ENCODE measurements at places on chromosomes 7 and 10. TPM values are rescaled to one million over a fixed set of nuclear protein-coding genes. Genes with fewer than 3 reads are reported as not detected.

DNA sequence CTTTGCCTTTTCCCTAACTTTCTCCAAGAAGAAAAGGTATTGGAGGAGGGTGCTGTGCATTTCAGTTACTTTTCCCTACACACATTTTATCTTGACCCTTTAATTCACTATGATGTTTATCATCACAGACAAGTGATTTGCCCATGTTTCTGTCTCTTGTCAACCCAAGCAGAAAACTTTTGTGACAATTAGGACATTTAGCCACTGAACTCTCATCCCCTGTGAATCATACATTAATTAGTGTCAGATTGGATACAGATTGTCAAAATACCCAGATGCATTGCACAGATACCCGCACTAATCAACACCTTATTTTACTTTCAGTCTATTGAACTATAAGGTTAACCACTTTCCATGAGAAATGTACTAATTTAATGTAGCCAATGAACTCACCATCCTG, 912.9 kb downstream of the SORCS1 start:
- no peak for DNase-seq

The FFAR4 gene
- polyA plus RNA-seq, result 0.17 TPM

The LAMB1 gene
- polyA plus RNA-seq, result 143 TPM

The CASTOR2 gene
- polyA plus RNA-seq, result 4.6 TPM

- no peak for DNase-seq
Measured at GRCh38 chr10:28047061-28047460, 48.2 kb upstream of the ODAD2 start.

The PRKAR2B gene
- 3.6 TPM for polyA plus RNA-seq

The PALS2 gene
- polyA plus RNA-seq, result 16.2 TPM

- DNase-seq, result no peak
Measured at GRCh38 chr10:125548878-125549277, 134.1 kb downstream of the TEX36 start.

The IKZF1 gene
- polyA plus RNA-seq, result not detected

The EN2 gene
- 0.54 TPM for polyA plus RNA-seq

DNA sequence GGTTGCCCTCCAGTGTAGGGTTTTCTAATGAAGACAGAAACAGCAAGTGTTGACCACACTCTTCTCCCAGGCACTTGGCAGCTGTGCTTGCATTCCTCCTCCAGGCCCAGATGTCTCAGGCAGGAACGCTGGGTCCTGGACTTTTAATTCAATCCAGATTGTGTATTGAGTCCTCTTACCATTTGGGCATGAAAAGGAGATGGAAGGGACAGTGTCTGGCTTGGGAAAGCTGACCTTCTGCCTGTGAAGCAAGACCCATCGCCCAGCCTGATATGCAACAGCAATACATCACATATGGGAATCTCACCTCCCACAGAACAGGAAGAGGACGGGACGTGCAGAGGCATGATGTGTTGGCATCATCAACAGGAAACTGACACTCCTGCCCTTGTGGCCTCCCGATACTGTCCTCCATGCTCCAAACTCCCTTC, 174.4 kb upstream of the LYZL2 start:
- no peak for DNase-seq

The CCDC126 gene
- 6.2 TPM for polyA plus RNA-seq

DNA sequence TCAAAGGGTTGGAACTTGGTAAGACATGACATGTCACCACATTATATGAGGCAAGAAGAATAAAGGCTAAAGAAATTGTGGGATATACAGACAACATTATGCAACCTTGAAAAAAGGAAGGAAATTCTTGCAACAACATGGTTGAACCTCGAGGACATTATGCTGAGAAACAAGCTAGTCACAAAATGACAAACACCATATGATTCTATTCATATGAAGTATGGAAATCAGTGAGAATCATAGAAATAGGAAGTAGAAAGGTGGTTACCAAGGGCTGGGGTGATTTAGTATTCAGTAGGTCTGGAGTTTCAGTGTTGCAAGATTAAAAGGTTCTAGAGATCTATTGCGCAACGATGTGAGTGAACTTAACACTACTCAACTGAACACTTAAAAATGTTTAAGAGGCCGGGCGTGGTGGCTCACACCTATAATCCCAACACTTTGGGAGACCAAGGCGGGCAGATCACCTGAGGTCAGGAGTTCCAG, 126.9 kb upstream of the TBX20 start:
- no peak for DNase-seq

The NUDT13 gene
- 3.5 TPM for polyA plus RNA-seq

The KEL gene
- polyA plus RNA-seq, result not detected

- no peak for DNase-seq
Measured at GRCh38 chr7:81098213-81098612, 179.4 kb upstream of the SEMA3C start.

DNA sequence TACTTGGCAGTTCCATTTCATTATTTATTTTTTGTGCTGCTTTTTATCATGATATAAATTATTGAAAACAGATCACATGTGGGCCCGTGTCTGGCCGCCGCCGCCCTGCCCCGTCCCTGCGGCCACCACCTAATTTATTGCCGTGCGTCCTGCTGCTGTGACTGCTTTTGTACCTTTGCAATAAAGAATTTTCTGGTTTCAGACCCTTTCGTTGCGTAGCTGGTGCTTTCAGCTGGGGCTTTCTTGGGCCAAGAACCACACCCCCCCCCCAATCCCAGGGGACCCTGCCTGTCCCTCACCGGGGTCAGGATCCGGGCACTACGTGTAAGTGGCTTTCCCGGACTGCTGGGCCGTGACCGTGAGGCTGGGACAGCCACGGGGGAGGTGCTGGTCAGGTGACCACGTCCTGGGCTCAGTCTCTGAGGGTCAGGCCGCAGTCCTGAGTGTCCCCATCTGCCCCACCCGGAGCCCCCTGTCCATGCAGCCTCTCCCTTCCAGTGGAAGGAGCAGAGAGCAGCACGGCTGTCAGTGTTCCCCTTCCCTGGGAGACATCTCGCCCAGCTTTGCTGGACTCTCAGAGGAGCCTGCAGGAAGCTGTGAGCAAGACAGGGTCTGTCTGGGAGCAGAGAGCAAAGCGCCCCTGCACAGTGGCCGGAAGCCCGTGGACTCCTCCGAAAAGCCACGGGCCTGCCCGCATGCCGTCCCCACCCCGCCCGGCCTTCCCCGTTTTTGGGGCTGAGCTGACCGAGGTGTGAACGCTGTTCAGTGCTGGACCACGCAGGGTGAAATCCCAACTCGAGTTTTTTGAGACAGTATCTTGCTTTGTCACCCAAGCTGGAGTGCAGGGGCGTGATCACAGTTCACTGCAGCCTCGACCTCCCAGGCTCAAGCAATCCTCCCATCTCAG, 12.6 kb downstream of the MAFK start:
- peak; percentile 74 for DNase-seq

The CWF19L1 gene
- polyA plus RNA-seq, result 24.7 TPM

DNA sequence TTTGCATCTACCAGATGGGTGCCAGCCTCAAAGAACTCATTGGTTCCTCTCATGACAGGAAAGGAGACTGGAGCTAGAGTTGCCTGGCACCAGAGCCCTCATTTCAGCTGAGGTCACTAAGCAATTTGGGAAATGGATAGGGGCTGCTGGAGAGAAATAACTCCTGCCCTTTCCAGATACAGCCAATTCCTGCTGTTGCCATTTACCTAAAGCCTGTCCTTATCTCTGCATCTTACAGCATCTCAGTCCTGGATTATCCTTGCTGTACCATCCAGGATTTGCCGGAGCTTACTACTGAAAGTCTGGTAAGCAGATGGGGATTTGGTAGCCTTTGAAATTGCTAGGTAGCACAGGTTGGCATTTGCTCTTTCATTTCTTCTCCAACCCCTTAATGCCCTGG, 31.9 kb upstream of the SMKR1 start:
- DNase-seq, result no peak

- no peak for DNase-seq
Measured at GRCh38 chr10:79318369-79318768, 28.9 kb upstream of the PPIF start.

DNA sequence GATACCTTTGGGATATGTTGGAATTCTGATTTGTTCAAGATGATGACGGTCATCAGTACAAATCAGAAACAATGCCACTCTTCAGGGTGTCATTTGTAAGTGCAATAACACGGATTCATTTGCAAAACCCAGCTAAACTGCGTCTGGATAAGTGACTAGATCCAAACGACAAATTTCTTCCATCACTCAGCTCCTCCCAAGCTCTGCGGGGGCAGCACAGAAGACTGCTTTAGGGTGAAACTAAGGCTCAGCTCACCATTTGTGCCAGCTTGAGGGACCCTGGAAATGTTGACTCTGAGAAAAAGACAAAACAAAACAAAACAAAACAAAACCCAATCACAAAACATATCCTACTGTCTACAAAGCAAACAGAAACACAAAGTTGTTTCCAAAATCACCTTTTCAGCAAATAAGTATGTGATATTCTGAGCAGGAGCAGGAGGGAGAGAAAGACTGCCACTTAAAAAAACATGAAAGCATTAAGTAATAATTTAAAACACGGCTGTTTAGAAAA, 8.0 kb downstream of the EVX1 start:
- no peak for DNase-seq

The RADIL gene
- polyA plus RNA-seq, result 1.5 TPM

- DNase-seq, result no peak
Measured at GRCh38 chr10:6218692-6219493, 16.2 kb downstream of the PFKFB3 start.

DNA sequence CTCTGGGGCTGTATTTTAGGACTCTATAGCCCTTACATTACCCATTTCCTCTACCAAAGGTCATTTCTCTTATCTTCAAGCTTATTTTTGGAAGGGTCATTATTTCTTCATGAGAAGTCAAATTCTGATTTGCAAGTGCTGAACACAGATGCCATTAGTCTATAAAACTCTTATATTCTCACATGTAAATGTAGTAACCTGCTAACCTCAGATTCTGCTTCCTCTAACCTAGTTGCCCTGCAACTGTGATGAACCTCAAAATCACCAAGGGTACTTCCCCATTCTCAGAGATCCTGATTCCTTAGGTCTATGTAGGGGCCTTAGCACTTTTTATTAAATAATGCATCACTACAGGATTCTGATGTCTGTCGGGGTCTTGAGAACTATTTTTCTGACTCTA, 6.3 kb downstream of the FAS start:
- no peak for DNase-seq

DNA sequence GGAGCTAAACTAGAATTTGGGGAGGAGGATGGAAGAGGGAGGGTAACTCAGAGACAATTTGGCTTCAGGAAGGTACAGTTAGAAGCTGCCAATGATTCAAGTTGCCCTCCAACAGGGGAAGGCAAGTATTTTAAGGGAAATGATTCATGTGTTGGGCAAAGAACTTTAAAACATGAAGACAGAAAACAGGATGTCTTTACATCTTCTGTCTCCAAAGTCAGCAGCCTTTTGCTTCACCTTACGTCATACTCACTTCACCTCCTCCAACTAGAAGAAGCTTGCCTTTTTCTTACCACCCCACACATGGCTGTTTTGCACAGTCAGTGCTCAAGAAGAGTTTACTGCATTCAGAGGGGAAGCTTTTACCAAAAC, 36.1 kb downstream of the PPP1R3C start:
- DNase-seq, result peak; percentile 87

GRCh38 chr7:26504411-26505120, 212.9 kb downstream of the SNX10 start:
- no peak for DNase-seq

All from A549 (cell line).